ENCODE measurements at places on chromosomes 13 and 19. TPM values are rescaled to one million over a fixed set of nuclear protein-coding genes. Genes with fewer than 3 reads are reported as not detected.

OR1M1 gene
- not detected for total RNA-seq

C19orf18 gene
- not detected for total RNA-seq

ZNF112 gene
- total RNA-seq, result 4.0 TPM

- DNase-seq, result no peak
Measured at GRCh38 chr19:30060531-30061222, 118.6 kb downstream of the URI1 start.

GRCh38 chr19:1970003-1970805 lies 29.2 kb downstream of the CSNK1G2 start:
- peak; percentile 45 for DNase-seq

DNA sequence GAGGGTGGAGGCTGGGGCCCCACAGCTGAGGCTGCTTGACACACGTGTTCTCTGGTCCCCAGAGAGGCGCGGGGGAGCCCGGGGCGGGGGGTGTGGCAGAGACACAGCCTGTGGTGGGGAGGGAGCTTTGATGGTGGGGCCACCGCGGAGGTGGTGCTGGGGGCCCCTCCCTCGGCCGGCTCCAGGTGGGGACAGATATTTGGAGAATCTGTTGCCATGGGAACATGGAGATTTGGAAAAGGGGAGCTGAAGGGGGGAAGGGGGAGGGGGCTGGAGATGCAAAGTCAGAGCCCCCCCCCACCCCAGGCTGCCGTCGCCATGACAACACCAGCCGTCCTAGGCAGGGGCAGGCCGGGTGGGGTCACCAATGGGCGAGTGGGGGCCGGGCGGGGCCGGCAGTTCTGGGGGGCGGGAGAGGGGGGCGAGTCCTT lies 1.2 kb downstream of the PRKCG start:
- DNase-seq, result no peak

DNA sequence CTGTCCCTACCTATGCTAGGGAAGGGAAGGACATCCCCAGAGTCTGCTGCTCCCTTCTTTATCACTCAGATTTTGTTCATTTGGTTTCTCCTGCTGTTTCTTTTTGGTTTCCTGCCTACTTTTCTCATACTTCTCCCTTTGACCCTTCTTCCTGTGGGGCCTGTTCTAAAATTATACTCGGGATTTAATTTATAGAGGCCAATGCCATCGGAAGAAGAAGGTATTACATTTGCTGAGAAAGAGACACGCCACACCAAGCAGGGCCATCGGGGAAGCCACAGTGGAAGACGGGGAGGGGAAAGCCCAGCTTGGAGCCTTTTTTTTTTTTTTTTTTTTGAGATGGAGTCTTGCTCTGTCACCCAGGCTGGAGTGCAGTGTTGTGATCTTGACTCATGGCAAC lies 46.8 kb upstream of the FARP1 start:
- no peak for DNase-seq

GRCh38 chr19:33403221-33403972 lies 29.9 kb downstream of the CEBPG start:
- DNase-seq, result no peak

Data from HT1080 (cell line).